ENCODE measurements at places on chromosomes 7 and 10.

- no peak for DNase-seq
Observed at GRCh38 chr7:6578114-6579084, 1.1 kb downstream of the ZDHHC4 start.

DNA sequence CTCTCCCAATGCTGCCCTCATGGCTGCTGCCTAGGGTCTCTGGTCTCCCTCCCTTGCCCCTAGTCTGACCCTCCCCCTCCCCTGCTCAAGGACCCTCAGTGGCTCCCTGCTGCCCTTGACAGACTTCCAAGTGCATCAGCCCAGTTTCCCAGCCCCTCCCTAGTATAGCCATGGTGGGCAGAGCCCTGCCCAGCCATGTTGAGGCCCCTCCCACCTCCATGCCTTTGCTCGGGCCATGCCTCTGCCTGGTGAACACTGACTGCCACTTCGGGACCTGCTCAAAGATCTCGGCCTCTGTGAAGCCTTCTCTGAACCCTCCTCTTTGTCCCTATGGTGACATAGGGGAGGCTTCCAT lies 73.2 kb downstream of the MYL10 start:
- DNase-seq: no peak

GRCh38 chr10:60182691-60183090 lies 207.0 kb downstream of the ANK3 start:
- DNase-seq: no peak

DNA sequence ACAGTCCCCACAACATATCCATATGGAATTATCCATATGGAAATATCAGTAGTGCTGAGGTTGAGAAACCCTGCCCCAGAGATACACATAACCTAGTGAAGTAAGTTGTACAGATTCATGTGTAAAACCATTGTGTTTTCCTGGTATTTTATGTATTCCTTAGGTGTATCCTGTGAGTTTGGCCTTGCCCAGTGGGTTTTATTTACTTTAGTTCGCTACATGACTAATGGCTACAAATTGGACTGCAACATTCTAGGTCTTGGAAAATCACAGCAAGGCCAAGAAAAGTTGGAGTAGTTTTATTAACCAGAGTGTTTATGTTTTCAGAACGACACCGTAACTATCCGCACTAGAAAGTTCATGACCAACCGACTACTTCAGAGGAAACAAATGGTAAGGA lies 1.4 kb downstream of the RPS24 start:
- no peak for DNase-seq

DNA sequence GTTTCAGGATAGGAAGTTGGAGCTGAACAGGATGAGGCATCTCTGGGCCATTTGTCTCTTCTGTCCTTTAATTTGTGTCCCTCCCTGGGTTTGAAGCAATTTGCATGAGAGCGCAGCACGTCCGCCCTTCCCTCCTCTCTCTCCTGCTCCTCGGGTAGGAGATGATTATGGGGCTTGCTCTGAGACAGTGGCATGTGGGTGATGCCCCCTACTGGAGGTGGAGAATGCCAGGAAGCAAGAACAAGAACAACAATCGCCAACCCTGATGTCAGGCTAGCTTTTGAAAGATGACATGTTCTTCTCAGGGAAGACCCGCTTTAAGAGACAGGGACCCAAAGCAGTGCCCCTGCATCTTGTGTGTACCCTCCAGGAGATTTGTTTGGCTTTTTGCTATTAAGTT lies 63.9 kb upstream of the LOXL4 start:
- DNase-seq: no peak

GRCh38 chr7:28002638-28003037 lies 178.0 kb downstream of the JAZF1 start:
- DNase-seq: no peak

- no peak for DNase-seq
Observed at GRCh38 chr10:86300399-86300925, 66.1 kb downstream of the GRID1 start.

DNA sequence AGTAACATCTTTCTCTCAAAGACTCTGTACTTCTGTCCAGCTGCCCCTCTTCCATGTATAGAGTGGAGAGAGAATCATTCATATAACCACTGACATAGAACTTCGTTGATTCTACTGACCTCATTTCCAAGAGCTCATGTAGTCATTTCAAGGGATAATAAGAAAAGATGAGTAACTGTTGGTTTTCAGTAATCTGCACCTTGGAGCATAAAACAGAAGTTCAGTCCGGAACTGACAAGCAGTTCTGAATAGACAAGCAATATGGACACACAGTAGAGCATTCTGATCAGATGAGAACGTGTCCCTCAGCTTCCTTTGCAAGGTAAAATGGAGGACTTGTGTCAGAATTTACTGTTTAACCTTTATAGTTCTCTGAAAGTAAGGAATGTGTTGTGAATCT lies 847.1 kb downstream of the REEP3 start:
- no peak for DNase-seq

DNA sequence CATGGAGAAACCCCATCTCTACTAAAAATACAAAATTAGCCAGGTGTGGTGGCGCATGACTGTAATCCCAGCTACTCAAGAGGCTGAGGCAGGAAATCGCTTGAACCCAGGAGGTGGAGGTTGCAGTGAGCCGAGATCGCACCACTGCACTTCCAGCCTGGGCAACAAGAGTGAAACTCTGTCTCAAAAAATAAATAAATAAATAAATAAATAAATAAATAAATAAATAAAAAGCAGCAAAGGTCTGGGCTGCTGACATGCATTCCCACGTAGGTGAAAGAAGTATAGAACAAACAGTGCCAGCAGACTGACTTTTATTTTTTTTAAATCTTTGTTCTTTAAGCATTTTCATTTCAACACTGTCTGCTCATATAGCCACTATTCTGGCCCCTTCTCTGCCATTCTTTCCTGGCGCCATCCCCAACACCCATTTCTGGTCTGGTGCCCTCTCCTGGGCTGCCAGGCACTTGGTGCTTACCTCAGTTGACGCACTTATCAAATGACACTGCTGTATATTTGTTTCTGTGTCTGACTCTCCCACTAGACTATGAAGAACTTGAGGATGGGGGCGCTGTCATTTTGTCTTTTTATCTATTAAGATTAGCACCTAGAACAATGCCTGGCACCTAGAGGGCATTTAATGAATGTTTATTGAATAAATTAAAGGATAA lies 15.6 kb downstream of the FAM107B start:
- DNase-seq: peak; percentile 67

DNA sequence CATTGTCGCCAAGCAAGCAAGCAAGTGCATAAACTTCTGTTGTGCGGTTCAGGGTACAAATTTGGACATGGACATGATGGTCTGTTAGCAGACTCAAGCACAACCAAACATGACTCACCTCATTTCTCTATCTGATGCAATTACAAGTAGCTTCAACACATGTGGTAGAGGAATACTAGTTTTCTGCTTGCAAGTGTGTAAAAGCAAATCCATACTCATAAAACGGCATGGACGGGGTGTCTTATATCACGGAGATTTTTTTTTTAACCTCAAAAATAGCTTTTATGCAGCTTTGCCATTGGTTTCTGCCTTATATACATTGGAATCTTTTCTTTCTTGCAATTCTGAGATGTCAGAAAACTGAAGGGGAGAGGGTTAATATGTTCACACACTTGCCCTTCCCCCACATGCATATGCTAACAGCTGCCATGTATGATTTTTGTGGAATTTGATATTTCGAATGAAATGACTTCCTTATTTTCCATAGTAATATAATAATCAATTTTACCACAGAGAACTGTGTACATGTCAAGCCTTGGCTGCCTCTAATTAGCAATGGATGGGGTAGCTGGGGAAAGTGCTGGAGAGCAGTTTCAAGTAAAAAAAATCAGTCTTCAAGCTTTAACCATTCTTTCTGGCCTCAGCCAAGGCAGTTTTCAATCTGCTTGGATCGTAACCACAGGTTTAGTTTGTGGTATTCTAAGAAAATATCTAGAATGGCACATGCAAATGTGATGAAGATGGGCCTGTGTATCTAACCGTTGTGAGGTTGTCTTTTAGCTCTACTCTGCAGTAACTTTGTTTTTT lies 106.0 kb upstream of the PDCD4 start:
- no peak for DNase-seq

DNA sequence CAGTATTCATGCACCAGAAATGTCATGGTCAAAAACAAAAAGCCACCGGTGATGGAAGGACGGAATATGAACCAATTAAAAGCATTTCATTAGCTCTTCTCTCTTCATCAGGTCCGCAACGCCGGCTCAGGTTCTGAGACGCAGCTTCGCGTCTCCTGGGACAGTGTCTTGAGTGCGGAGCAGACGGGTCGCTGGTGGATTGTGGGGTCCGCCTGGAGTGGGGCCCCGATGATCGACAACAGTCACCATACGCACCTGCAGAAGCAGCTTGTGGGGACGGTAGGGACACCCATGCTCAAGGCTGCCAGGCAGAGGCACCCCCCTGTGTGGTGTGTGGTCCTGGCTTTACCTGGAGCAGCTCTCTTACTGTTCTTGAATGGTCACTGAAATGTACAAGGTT lies 13.4 kb downstream of the NOM1 start:
- DNase-seq: no peak

DNA sequence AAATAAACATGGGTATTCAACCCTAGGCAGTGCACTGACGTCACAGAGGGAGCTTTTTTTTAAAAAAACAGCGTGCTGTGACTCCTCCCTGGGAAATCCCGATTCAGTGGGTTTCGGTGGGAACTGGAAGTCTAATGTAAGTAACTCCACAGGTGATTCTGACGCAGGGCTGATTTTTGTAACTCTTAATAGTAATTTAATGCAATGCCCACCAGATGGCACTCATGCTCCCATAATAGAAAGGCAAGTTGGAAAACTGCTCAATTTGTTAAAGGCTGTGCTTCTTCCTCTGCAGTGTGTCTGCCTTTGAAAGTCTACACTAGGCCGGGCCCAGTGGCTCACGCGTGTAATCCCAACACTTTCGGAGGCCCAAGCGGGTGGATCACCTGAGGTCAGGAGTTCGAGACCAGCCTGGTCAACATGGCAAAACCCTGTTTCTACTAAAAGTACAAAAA lies 10.9 kb upstream of the RSU1 start:
- peak; percentile 77 for DNase-seq

DNA sequence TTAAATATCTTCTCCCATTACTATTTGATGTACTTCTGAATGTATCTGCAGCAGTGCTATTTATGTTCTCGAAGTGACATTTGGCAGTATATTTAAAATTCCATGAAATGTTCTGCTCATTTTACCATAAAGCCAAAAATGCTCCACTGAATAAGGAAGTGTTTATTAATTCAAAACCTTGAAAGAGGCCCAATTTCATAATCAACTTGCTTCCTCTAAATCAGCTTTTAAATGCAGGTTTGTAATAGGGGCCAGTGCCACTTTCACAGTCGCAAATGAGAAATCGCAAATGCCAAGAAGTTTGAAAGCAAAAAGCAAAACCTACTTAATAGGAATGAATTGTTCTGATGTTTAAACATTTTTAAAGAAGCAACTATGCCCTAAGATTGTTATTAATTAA lies 11.4 kb downstream of the NHLRC2 start:
- DNase-seq: no peak

- DNase-seq: peak; percentile 42
Observed at GRCh38 chr10:86370006-86370585, 3.5 kb upstream of the GRID1 start.

- DNase-seq: no peak
Observed at GRCh38 chr7:81802251-81802650, 32.4 kb upstream of the HGF start.

DNA sequence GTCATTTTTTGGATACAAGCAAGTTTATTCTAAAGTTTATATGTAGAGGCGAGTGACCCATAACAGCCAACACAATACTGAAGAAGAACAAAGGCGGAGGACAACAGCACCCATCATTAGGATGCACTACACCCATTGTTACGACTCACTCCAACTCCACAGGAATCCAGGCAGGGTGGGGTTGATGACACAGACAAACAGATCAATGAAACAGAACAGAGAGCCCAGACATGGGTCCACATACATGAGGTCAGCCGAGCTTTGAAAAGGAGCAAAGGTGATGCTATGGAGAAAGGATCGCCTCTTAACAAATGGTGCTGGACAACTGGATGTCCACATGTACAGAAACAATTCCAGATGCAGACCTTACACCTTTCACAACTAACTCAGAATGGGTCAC lies 426.4 kb downstream of the PTPRN2 start:
- no peak for DNase-seq

DNA sequence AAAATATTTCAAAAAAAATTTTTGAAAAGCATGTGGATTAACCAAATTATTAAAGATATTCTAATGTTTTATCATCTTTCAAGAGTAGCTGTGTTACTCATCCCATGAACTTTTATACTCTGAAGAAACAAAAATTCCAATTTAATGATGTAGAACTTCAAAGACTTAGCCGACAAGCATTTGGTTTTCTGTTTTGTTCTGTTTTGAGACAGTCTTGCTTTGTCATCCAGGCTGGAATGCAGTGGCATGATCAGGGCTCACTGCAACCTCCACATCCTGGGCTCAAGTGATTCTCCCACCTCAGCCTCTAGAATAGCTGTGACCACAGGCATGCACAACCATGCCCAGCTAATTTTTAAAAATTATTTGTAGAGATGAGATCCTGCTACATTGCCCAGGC lies 17.8 kb upstream of the LCOR start:
- DNase-seq: no peak

- no peak for DNase-seq
Observed at GRCh38 chr7:17239683-17240521, 58.5 kb upstream of the AHR start.

GRCh38 chr7:102208826-102209225 lies 77.8 kb upstream of the SH2B2 start:
- DNase-seq: no peak

- no peak for DNase-seq
Observed at GRCh38 chr7:87506246-87507180, 31.0 kb upstream of the ABCB4 start.

DNA sequence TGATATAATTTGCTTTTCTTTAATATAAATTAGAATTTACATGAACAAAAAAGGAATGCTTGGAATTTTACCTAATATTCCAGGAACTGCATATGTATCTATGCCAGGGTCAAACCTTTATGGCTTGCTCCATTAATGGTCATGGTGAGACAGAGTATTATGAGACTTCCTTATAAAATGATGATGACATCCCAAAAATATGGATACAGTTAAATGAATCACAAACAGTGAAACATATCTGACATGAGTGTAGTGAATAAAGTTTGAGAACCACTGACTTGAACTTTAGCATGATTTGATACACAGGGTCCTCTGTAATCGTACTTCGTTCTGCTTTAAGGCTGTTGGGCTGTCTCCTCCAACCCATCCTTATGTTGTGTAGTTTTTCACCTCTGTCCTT lies 51.8 kb downstream of the MARCHF5 start:
- DNase-seq: no peak

DNA sequence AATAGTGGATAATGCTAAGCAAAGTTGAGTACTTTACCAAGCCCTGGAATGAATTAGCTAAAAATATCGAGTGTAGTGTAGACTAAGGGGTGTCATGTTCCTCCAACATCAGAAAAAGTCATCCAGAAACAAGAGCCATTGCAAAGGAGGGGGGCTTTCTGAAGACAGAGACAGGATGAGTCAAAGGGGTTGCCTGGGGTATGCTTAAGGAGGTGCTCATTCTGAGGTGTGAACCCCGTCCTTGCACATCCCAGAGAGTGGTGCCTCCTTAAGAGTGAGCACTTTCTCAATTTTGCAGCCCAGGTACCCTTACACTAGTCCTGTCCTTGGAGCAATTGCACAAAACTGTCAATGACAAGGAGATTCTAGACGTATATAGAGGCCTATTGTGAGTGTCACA lies 43.1 kb upstream of the C10orf71 start:
- DNase-seq: no peak

All from activated effector memory CD4-positive, alpha-beta T cell treated with anti-CD3 and anti-CD28 coated beads, Interleukin-2, amount 50 U/mL, for 16 hours (primary cell).